Effector memory CD8-positive, alpha-beta T cell (primary cell): ENCODE measurements at places on chromosomes 6 and 20.
A peak's percentile ranks its signal among the peaks of the same experiment; 100 is the strongest.

DNA sequence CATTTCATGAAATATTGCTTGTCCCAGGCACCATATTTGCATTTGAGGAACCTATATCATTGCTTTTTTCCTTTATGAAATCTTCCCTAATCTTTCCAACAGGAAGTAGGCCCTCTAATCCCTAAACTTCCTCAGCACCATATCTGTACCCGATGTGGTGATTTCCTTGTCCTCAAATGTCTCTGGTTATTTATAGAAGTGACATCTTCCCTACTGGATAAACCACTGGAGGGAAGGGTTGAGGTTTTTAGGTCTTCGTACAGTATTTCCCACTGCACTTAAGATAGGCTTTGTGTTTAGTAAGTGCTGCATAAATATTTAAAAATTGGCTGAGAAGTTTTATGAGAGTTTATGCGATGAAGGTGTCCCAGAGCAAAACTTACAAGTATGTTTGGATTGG lies 54.9 kb upstream of the TMEM170B start:
- H3K27me3 ChIP-seq, result no peaks in the 10 kb centered on the region
- H3K4me1 ChIP-seq, result no peaks in the 10 kb centered on the region
- DNase-seq, result no peak
- no peak overlapping the region for H3K27ac ChIP-seq

DNA sequence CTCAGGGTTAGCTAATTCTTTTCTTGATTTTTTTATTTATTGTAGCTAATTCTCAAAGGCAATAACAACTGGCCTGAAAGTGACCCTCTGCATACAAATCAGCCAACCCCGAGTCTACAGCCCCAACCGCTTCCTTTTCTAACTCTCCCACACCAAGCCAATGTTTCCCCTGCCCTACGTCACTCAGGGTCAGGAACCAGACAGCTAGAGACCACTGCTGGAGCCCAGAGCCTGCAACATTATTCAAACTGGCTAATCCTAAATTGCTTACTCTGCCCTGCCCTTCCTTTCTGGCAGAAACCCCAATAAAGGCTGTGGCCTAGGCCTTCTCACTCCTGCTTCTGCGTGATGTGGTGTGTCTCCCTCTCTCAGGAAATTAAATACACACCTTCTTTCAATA lies 320.7 kb downstream of the CBLN4 start:
- H3K27ac ChIP-seq, result no peak overlapping the region
- H3K4me3 ChIP-seq, result no peak overlapping the region
- H3K36me3 ChIP-seq, result no peaks in the 10 kb centered on the region
- DNase-seq, result no peak
- H3K4me1 ChIP-seq, result no peaks in the 10 kb centered on the region
- H3K27me3 ChIP-seq, result no peaks in the 10 kb centered on the region

- H3K27me3 ChIP-seq, result no peaks in the 10 kb centered on the region
- H3K4me1 ChIP-seq, result peaks cover 5% of the 10 kb centered on the region
- DNase-seq, result no peak
- H3K4me3 ChIP-seq, result no peak overlapping the region
- H3K36me3 ChIP-seq, result no peaks in the 10 kb centered on the region
- H3K27ac ChIP-seq, result peak overlapping the region; percentile 33
Observed at GRCh38 chr6:5475779-5476178, 214.5 kb downstream of the FARS2 start.

DNA sequence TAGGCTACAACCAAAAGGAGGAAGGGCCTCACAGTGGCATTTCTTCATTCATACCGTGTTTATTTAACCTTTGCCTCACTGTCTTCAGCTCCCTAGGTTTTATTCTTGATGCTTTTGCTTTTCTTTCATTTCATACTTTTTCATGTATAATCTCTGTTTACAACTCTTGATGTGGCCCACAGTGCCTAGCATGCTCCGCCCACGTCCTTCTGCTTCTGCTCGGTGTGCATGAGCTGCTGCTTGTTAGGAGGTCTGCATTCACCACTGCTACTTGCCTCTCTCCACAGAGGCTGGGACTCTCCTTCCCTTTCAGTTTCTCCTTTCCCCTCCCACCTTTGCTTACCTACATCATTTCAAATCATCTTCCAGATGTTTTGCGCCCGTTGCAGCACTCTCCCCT lies 147.6 kb downstream of the EYA4 start:
- H3K27me3 ChIP-seq, result no peaks in the 10 kb centered on the region
- no peak overlapping the region for H3K27ac ChIP-seq
- H3K4me1 ChIP-seq, result no peaks in the 10 kb centered on the region

DNA sequence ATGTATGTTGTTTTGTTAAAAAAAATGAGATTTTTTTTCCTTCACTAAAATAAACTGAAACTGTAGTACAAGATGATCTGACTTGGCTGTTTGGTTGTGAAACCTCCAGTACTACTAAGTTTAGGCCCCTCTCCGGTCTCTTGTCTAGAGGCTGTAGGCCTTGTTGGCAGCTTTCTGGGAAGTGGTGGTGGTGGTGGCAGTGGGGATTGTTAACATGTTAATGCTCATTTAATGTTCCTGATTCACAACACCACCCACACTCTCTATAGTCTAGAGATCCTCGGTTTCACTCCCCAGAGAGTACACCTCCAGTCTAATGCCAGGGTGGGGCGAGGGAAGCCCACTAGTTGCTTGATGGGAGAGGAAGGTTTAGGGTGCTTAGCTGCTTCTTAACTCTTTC lies 24.1 kb downstream of the STK4 start:
- H3K36me3 ChIP-seq, result peaks cover 64% of the 10 kb centered on the region
- peak overlapping the region; percentile 86 for H3K4me3 ChIP-seq
- DNase-seq, result no peak
- H3K4me1 ChIP-seq, result peaks cover 52% of the 10 kb centered on the region
- no peaks in the 10 kb centered on the region for H3K27me3 ChIP-seq
- H3K27ac ChIP-seq, result peak overlapping the region; percentile 91

DNA sequence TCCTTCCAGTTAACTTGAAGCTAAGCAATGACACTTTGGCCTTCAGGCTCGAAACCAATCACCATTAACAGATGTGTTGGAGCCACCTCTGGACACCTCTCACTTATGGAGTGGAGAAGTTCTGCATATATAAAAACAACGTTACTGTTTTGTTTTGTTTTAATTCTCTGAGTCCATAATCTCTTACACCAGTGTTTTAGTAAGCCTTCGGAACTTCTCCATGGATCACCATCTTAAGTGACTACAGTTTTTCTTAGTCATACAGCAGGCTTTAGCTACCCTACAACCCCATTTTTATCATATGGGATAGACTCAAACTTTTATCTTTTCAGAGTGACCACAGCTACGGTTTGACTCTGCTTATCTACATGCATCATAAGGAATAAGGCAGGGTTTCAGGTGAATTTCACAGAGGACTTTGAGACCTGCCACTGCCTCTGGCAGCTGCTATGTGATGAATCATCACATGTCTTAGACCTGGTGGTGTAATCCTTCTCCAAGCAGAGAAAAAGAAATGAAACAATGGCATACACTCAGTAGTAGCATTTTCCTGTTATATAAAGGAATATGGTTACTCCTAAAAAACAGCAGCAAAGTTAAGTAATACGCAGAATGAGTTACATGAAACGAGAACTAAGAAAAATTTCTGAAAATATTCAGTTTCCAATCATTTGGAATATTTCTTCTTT lies 5.5 kb upstream of the HDDC2 start:
- H3K36me3 ChIP-seq, result no peaks in the 10 kb centered on the region
- H3K4me1 ChIP-seq, result peaks cover 13% of the 10 kb centered on the region
- peaks cover 26% of the 10 kb centered on the region for H3K27me3 ChIP-seq
- no peak overlapping the region for H3K4me3 ChIP-seq

DNA sequence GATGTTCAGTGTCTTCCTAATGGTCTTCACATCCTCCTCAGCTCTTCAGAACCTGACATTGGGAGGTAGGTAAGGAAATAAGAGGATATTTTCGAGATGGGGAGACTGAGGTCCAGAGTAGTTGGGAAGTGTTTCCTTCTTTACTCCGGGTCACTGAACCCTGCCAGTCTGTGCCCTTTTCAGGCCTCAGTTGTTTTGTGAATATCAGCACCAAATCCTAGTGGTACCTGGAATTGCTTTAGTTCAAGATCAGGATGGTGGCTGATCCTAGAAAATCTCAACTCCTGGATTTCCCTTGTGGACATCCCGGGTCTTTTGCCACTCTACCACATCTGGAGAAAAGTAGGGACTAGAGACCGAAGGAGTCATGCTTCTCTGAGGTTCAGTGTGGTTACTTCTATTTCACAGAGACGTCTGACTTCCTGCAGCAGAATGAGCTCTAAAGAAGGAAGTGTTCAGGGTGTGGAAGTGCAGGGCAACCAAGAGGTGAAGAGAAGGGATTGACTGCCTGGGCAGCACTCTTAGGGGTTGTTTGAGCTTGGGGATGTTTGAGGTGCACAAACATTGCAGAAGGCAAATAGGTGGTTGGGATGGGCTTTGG lies 995 bp downstream of the STK4 start:
- peak; percentile 47 for DNase-seq
- peak overlapping the region; percentile 99 for H3K27ac ChIP-seq
- no peaks in the 10 kb centered on the region for H3K27me3 ChIP-seq
- peaks cover 64% of the 10 kb centered on the region for H3K4me1 ChIP-seq
- peaks cover 49% of the 10 kb centered on the region for H3K36me3 ChIP-seq

GRCh38 chr6:167327391-167327790 lies 2.5 kb downstream of the TTLL2 start:
- H3K27ac ChIP-seq, result no peak overlapping the region
- H3K27me3 ChIP-seq, result peaks cover 54% of the 10 kb centered on the region
- H3K4me1 ChIP-seq, result no peaks in the 10 kb centered on the region
- H3K4me3 ChIP-seq, result no peak overlapping the region

GRCh38 chr6:2807342-2808090 lies 34.1 kb downstream of the SERPINB1 start:
- H3K27me3 ChIP-seq, result no peaks in the 10 kb centered on the region
- peaks cover 8% of the 10 kb centered on the region for H3K4me1 ChIP-seq
- no peak overlapping the region for H3K4me3 ChIP-seq
- H3K36me3 ChIP-seq, result no peaks in the 10 kb centered on the region

GRCh38 chr6:109260126-109260525 lies 122.1 kb downstream of the CD164 start:
- DNase-seq, result no peak
- no peaks in the 10 kb centered on the region for H3K36me3 ChIP-seq

DNA sequence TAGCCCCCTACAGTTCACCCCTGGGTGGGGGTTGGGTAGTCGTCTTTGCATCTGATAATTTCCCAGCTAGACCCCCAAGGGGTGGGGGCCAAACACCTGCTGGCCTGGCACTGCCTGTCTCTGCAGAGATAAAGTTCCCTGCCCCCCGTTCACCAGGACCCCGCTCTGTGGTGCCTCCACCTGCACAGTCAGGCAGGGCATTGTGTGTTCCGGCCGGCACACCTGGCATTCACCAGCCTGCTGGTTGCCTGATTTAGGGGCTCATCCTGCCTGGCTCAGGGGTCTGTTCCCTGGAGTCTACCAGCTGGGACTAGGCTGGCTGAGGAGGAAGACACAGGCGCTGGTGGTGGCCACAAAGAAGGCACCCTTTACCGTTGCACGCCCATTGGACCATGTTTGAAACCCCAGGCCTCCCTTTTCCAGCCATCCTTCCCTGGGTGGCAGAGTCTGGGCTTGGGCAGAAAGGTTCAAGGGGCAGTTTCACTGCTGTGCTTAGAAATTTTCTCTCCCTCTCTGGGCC lies 30.8 kb upstream of the SCRT2 start:
- DNase-seq, result no peak
- no peak overlapping the region for H3K27ac ChIP-seq
- H3K36me3 ChIP-seq, result peaks cover 2% of the 10 kb centered on the region
- H3K4me1 ChIP-seq, result no peaks in the 10 kb centered on the region
- no peak overlapping the region for H3K4me3 ChIP-seq

GRCh38 chr20:12928755-12929401 lies 79.9 kb upstream of the SPTLC3 start:
- no peaks in the 10 kb centered on the region for H3K36me3 ChIP-seq
- H3K4me3 ChIP-seq, result no peak overlapping the region
- H3K4me1 ChIP-seq, result no peaks in the 10 kb centered on the region
- no peak overlapping the region for H3K27ac ChIP-seq
- H3K27me3 ChIP-seq, result no peaks in the 10 kb centered on the region

DNA sequence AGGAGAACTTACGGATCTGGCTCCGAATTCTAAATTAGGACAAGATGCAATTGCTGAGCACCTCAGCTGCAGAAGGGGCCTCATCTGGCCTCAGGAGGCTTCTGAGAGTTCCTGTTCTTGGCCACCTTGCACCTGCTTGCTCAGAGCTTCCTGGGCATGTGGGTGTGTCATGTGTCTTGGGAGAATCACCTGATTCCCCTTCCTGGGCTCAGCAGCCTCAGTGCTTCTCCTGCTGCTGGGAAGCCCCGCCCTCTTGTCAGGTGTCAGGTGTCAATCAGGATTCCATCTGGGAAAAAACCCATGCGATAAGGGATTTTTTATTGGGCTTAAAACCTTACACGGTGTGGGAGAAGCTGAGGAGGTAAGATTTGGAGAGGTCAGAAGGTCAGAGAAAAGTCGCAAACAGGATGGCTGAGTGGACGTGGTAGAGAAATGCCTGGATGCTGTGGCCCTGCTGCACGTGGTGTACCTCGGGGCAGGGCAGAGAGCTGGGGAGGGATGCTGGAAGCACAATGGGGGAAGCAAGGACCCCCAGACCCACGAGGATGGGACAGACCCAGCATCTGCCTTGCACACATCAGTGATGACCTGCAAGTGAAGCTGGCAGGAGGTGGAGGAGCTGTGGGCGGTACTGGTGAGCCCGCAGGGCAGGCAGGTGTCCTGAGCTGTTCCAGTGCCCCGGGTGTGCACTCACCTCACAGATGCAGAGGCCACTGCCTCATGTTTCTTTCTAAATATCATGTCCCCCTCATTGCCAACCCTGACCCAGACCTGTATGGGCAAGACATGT lies 170.8 kb downstream of the CDH4 start:
- no peak overlapping the region for H3K4me3 ChIP-seq
- no peaks in the 10 kb centered on the region for H3K27me3 ChIP-seq
- H3K27ac ChIP-seq, result no peak overlapping the region
- no peaks in the 10 kb centered on the region for H3K36me3 ChIP-seq
- peaks cover 2% of the 10 kb centered on the region for H3K4me1 ChIP-seq
- no peak for DNase-seq

DNA sequence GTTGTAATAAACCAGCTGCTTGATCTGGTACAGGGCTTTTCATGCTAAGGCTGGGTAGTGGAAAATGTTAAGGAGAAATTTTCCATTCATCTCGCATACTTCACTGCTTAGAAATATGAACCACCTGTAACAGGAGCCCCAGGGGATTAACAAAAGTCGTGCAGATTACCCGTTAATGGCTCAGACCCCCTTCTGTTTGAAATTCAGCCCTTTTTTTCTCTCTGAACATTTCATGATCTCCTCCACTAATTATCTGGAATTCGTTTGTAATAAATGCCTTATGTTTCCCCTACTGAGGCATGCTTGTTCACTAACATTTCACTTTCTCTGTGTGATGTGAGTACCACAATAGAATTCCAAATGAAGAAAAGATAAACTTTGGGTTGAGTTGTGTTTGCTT lies 336.4 kb upstream of the HSF2 start:
- H3K4me1 ChIP-seq, result no peaks in the 10 kb centered on the region
- no peak overlapping the region for H3K27ac ChIP-seq
- no peaks in the 10 kb centered on the region for H3K27me3 ChIP-seq
- no peak overlapping the region for H3K4me3 ChIP-seq
- H3K36me3 ChIP-seq, result no peaks in the 10 kb centered on the region

GRCh38 chr6:21831521-21832291 lies 238.2 kb downstream of the SOX4 start:
- no peaks in the 10 kb centered on the region for H3K27me3 ChIP-seq
- no peaks in the 10 kb centered on the region for H3K4me1 ChIP-seq
- DNase-seq, result no peak
- no peaks in the 10 kb centered on the region for H3K36me3 ChIP-seq
